ENCODE measurements at places on chromosomes 2 and 18.

DNA sequence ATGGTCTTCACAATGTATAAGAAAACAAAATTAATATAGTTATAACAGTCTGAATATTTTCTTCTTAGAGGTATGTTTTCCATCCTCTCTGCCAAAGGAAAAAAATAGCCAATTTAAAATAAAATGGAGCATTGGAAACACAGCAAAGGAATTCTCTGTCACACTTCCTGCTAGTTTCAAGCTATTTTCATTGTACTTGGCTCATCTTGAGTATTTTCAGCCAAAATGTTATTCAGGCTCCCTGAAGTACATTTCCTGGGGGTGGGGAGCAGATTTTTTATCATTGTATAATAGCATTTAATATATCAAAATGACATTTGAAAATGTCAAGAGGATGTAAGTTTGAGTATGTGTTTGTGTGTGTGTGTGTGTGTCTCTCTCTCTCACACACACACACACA is 463.6 kb upstream of the REG3G start:
- DNase-seq = no peak

GRCh38 chr18:55878224-55878623 is 290.2 kb upstream of the TCF4 start:
- no peak for DNase-seq

DNA sequence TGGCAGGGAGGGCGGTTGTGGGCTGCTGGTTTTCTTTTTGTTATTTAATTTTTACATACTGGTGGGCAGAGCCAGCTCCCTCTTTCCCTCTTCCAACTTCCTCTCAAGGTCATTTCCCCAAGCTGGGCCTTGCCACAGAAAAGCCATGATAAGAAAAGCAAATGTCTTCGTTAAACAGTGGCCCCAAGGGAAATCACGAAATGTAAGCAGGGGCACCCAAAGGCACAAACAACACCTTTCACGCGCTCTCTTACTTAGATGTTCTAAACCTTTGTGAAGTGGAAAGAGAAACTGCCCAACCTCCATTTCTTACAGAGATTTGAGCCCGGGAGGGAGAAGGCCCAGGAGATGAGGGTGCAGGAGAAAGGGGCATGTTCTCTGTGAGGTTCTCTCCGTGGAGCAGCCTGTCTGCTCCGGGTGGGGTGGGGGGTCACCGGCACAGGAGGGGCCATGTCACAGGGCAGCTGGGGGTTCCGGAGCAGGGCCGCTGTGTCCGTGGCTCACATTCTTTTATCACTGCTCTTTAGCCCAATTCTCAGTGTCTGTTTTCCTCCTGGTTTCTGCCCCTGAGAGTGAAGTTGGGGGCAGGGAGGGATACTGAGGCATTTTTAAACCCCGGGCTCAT is 190.7 kb upstream of the GATA6 start:
- DNase-seq = no peak

GRCh38 chr2:29881089-29881730 is 40.2 kb downstream of the ALK start:
- no peak for DNase-seq

DNA sequence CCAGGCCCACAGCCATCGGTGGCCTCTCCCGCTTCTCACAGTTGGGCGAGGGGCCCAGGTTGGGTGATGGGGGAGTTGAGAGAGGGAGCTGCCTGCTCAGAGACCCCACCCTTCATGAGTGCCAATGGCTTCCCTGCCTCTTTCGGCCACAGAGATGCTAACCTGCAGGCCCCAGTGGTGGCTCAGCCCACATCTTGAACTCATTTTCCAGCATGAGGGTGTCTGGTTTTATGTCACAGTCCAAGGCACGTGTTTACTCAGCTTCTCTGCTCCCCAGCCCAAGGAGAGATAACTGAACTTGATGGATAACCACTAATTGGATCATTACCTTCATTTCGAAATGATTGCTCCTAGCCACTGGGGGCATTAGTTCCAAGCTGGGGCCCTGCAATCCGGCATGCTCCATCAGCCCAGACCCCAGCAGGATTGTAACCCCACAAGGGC is 45.9 kb upstream of the SIX2 start:
- DNase-seq = no peak

DNA sequence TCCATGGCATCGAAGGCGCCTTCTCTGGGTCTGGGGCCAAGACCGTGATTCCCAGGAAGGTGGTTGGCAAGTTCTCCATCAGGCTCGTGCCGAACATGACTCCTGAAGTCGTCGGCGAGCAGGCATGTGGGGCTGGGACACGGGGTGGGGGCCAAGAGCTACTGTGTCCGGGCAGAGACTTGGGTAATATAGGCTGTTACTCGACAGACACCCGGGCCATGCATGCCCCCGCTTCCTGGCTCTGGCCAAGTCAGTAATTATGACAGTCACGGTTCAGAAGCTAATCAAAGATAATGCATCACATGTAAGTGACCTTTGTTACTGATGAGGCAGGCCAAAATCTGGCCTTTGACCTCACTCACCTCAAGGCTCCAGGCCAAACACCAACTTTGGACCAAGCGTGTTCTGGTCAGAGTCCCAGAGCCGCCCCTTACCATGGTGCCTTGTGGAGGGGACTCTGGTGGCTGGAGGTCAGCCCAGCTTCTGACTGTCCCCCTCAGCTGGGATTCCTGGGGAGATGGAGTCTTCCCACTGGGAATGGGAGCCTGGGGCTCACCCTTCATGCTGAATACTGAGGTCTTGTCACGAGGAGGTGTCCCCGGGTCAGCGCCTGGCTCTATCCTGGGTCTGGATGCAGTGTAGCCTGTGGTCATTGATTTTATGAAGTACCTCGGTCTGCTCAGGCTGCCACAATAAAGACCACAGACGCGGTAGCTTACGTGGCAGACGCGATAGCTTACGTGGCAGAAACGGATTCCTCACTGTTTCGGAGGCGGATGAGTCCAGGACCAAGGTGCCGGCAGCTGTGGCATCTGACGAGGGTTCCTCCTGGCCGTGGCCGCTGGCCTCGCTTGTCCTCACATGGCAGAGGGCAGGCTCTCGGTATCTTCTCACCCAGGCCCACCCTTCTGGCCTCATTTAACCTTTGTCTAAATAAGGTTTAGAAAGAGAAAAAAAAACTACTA is 17.7 kb upstream of the CNDP1 start:
- DNase-seq = no peak

DNA sequence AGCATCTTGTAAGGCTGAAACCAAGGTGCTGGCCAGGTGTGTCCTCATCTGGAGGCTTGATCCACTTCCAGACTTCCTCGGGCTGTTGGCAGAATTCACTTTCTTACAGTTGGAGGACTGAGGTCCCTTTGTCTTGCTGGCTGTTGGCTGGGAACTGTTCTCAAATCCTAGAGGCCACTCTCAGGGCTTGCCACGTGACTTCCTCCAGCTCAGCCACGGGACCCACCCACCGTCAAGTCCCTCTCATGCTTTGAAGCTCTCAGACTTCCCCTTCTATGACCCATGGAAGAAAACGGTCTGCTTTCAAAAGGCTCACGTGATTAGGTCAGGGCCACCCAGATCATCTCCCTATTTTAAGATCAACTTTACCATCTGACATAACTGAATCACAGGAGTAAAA is 77.1 kb downstream of the SMAD4 start:
- DNase-seq = no peak

DNA sequence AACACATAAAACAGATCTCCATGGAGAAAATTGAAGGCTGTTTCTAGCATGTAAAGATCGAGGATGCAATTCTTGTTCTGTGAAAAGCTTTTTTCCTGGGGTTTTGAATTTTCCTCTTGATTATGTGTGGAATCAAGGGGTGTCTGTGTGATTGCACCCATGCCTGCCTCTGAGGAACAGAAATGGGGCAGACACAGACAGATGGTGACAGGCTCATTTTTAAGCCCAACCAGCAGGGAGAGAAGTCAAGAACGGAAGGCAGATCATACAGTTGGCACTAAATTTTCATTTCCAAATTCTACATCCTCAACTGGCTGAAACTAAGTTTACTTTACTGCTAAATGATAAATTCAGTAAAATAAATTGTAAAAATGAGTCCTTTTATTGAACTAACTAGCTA is 1037.7 kb upstream of the KLHL29 start:
- no peak for DNase-seq

- DNase-seq = no peak
Observed at GRCh38 chr18:49491534-49491856, 4.5 kb upstream of the C18orf32 start.

- DNase-seq = no peak
Observed at GRCh38 chr18:36188916-36189315, 1.6 kb downstream of the MOCOS start.

DNA sequence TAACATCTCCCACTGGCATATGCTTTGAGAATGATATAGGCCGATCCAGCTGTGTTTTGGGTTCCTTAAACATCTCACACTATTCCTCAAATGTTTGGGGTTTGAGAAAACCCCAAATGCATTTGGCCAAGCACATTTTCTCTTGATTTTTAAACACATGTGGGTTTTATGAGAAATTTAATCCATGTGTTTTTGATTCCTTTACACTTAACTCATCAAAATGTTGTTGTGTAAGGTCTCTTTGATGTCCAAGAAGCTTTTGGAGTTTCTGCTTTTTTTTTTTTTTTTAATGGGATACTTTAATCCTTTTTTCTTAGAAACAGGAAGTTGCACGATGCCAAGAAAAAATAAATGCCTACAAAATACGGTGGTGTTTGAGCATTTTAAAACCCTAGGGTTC is 339.8 kb upstream of the TCF4 start:
- no peak for DNase-seq

DNA sequence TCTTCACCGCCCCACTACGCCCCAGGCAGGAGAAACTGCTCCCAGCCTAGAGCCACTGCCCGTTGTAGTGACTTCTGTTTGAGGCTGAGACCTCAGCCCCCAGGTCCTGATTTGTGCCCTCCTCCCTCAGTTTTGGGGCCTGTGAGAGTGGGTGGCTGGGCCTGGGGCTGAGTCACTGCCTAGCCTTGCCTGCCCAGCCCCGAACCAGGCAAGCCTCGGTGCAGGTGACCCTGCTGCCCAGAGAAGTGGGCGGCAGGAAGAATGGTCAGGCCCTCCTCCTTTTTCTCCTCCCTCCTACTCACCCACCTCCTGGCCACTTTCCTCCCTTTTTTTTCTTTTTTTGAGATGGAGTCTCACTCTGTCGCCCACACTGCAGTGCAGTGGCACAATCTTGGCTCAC is 66.6 kb downstream of the ZFP36L2 start:
- no peak for DNase-seq

DNA sequence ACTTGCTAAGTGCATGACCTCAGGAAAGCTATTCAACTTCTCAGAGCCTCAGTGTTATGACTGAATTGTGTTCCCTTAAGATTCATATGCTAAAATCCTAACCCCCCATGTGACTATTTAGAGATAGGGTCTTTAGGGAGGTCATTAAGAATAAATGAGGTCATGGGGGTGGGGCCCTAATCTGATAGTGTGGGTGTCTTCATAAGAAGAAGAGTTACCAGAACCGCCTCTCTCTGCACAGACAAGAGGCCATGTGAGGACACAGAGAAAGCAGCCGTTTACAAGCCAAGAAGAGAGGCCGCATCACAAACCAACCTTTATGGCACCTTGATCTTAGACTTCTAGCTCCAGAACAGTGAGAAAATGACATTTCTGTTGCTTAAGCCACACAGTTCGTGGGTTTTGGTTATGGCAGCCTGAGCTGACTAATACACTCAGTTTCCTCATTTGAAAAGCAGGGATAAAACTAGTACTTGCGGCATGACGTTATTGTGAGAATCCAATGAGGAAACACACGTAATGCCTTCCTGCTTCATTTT is 9.9 kb downstream of the SH2D6 start:
- DNase-seq = no peak

DNA sequence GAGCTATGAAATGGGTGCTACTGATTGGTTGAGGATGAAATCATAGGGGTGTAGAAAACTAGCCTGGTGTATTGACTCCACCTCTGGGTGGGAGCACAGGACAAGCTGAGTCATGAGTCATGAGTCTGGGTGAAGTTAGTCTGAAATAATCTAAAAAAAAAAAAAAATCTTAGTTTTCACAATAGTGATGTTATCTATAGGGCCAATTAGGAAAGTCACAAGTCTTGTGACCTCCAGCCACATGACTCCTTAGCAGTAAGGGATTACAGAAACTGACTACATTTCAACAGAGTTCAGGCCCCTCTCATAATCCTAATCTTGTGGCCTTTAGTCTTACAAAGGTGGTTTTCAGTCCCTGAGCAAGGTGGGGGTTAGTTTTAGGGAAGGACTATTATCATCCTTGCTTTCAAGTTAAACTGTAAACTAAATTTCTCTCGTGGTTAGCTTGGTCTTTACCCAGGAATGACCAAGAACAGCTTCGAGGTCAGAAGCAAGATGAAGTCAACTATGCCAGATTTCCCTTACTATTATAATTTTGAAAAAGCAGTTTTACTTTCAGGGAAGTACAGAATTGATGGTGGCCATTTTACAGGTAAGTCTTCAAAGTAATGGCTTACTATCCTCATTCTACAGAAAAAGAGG is 338.0 kb upstream of the GYPC start:
- no peak for DNase-seq

DNA sequence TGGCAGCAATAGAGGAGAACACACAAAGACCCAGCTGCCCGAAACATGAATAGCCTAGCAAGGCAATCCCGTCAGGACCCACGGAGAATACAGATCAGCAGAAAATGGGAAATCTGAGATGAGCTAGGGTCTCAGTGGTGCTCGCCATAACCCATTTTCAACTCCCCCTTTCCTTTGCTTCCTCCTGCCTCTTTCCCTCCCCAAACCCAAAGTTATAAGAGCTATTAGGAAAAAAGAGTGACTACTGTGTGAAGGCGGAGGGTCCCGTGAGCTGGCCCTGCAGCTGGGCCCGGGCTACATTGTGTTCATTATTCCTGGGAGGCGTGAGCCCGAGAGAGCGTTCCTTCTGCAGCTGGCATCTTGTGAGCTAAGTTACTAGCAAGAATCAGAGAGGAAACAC is 118.4 kb downstream of the PID1 start:
- DNase-seq = no peak

DNA sequence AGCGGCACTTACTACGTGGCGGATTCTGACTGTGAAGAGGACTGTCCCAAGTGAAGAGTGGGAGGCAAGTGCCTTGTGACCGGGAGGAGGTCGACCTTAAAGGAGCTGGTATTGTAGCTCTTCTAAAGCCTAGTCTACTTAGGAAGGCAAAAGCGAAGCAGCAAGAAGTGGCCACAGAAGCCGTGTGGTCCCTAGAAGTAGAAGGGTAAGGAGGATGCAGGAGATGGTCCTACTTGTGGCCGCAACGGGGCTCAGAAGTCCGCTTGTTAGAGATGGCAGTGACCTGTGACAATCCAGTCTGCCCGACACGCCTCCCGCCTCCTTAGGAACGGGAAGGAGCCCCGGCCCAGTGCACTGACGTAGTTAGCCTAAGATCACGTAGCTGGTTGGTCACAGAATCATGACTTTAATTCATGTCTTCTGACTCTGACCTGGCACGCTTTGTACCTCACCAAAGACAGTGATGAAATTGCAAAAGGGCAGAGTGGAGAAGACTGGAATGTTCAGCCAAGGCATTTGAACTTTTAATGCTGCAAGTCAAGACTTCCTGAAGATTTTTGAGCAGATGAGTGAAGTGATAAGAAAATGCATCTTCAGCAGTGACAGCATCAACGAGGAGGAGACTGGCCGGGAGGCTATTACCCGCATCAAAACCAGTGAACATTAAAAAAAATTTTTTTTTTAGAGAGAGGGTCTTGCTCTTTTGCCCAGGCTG is 749 bp upstream of the EIF2AK3 start:
- DNase-seq = peak; percentile 85
